Fibroblast of skin of left quadriceps (primary cell): ENCODE measurements at places on chromosomes 3 and 15.

DNA sequence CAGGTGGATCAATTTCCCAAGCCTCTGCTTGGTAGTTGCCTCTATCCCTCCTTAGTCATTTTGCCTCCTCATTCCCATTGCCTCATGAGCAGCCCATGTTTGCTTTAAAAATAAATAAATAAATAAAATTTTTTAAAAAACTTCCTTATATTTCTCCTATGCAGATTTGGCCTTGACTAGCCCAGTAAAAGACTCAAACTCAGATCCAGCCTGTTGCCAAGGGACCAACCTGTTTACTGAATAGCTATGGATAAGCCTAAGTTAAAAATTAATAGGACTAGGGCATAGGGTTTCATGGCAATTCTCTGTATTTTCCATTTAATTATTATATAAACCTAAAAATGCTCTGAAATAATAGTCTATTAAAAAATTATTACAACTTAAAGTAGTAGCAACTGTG lies 384.4 kb downstream of the RSL24D1 start:
- DNase-seq: no peak

GRCh38 chr3:4995500-4996053 lies 16.3 kb downstream of the BHLHE40 start:
- DNase-seq: no peak

- no peak for DNase-seq
Measured at GRCh38 chr3:139897759-139898158, 37.2 kb upstream of the CLSTN2 start.

DNA sequence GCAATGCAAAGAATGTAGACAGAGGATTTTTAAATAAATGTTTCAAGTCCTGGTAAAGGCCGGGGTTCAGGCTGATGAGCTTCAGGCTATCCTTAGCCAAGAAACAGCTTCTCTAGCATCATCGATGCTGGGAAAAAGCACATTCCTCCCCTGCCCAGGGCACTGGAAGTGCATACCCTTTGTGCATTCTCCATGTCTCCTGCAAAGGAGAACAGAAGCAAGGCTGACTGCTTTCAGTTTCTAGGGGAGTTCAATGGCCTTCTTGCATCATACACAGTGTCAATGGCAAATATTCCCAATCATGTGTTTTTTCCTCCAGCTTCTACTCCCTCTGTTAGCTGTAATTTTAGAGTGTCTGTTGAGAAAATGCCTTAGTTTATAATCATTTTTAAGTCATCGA lies 59.9 kb downstream of the GPR176 start:
- DNase-seq: no peak

DNA sequence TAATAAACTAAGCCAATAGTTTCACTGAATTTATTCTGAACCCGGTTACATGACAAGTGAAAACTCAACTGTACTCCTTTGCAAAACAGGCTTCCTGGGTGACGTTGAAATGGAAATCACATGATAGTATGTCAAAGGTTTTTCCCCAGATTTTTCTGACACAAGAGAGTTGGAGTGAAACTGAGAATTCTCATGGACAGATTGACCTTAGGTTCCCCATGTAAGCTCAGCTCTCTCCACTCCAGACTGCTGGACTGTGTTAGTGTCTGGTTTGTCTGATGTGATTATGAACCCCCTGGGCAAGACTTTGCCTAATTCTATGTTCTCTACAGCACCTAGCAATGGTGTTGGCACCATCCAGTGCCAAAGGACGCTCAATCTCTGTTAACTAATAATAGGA lies 219.7 kb upstream of the COL8A1 start:
- no peak for DNase-seq

- no peak for DNase-seq
Measured at GRCh38 chr3:138491971-138492370, 57.6 kb downstream of the ESYT3 start.
